ENCODE measurements at places on chromosomes 4 and X.

DNA sequence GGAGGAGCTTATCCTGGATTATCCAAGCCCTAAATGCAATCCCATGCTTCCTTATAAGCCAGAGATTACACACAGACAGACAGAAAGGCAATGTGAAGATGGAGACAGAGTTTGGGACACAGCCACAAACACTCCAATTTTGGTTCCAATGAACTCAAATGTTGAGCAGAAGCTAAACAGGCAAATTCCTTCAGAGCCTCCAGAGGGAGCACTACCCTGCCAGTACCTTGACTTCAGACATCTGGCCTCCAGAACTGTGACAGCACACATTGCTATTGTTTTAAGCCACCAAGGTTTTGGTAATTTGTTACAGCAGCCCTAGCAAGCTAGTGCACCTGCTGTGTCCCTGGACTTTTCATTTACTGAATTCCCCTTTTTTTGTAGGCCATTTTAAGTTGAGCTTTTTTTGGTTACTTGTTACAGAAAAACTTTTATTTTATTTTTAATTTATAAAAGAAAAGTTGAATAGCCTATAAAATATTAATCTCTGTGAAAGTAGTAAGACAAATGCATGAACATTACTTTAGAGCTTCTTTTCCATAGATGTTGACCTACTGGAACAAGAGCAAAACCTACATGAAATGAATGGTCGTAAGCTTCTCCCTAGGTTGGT is 33.4 kb upstream of the SRD5A3 start:
- peak; percentile 63 for DNase-seq

DNA sequence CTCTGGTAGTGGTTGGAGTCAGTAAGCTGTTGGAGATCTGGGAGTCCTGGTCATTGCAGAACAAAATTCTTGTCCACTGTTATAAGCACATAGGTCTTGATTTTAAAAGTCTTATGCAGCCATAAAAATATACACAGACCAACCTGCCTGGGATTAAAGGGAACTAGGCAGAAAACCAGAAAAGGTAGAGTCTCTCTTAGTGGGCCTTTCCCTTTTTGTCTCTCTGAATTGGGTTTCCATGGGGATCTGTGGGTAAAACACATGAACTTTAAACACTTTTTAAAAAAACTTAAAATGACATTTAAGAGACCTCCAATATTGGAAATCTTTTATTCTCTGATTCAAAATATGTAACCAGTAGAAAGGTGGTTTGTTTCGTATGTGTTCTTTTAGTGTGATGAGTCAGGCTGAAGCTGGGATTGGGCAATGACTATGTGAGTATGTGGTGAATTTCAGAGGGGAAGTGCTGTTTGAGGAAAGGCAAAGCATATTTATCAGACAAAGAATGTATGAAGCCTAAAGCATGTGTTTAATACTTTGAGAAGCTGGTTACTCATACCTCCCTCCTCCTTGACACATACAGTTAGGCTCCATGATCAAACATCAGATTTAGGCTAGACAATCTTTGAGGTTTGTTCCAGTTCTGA is 29.6 kb downstream of the SLC16A2 start:
- DNase-seq: no peak

- no peak for DNase-seq
Measured at GRCh38 chr4:38723726-38724474, 58.9 kb downstream of the TLR10 start.

DNA sequence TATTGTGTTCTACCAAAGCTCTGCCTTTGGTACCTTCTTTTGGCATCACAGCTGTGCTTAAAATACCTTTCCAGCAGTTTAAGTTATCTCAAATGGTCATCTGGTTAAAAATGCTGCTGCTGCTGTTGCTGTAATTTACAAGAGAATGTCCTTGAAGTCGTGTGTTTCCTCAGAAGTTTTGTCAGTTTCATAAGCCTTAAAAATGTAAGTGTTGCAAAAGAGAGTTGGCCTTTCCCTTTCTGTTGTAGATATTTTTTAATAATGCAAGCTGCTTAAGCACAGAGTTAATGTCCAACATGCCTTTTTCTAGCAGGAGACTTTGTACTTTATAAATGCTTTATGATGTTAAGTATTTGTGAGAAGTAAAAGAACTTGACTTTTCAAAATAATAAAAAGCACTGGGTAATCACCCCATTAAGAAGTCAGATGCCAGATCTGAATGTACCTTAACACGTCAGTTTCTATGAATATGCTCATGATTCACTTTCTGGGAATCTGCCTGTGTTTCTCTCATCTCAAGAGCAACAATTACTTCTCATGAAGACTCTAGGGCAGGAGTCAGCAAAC is 35.3 kb upstream of the TENM3 start:
- no peak for DNase-seq

DNA sequence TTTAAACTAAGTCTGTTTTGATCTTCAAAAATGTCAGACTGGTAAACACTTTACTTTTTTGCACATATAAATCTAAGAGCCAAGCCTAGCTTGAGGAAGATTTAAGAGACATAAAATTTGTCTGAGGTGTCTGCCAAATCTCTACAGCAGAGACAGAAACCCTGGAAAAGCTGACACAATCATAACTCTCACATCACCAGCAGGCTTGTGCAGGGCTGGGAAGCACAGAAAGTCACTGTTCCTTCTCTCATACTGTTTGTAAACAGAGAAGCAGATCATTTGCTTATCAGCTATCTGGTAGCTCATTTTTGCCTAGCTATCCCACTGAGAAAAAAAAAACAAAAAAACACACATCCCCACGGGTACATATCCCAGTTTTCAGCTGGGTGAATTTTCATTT is 7.0 kb downstream of the ENOX2 start:
- DNase-seq: no peak

DNA sequence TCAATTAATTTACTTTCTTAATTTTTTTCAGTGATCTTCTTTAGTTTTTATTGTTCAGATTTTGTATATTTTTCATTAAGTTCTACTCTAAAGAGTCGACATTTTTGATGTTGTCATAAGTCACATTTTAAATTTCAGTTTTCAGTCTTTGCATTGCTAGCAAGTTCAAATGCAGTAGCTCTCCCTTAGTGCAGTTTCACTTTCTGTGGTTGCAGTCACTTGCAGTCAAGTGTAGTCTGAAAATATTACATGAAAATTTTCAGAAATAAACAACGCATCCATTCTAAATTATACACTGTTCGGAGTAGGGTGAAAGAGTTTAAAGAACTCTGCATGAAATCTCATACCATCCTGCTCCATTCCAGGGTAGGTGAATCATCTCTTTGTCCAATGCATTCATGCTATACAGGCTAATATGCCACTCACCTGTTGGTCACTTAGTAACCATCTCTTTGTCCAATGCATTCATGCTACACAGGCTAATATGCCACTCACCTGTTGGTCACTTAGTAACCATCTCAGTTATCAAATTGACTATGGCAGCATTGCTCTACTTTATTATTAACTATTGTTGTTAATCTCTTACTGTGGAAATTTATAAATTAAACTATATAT is 356.9 kb downstream of the STPG2 start:
- DNase-seq: no peak

GRCh38 chrX:112053169-112053568 is 29.4 kb downstream of the TRPC5 start:
- DNase-seq: no peak

- no peak for DNase-seq
Measured at GRCh38 chr4:104128850-104129213, 365.9 kb downstream of the CXXC4 start.

- no peak for DNase-seq
Measured at GRCh38 chr4:85573270-85573669, 98.3 kb downstream of the ARHGAP24 start.

GRCh38 chr4:61933527-61933926 is 733.4 kb downstream of the ADGRL3 start:
- no peak for DNase-seq

DNA sequence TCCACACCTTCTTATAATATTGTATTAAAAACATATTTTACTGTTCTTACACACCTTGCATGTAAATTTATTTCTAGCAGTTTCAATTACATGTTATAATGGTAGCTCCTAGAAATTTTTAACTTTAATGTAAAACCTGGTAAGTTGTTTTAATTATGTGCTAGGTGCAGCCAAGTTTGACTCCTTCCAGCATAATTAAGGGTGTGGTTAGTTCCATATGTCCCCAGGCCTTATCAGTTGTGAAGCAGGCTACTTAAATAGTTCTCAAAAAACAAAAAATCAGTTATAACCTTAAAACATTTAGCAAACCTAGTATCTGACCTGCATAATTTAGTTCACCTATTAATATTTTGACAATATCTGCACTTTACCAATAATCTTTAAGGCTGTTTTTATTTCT is 26.9 kb upstream of the PASD1 start:
- DNase-seq: no peak

DNA sequence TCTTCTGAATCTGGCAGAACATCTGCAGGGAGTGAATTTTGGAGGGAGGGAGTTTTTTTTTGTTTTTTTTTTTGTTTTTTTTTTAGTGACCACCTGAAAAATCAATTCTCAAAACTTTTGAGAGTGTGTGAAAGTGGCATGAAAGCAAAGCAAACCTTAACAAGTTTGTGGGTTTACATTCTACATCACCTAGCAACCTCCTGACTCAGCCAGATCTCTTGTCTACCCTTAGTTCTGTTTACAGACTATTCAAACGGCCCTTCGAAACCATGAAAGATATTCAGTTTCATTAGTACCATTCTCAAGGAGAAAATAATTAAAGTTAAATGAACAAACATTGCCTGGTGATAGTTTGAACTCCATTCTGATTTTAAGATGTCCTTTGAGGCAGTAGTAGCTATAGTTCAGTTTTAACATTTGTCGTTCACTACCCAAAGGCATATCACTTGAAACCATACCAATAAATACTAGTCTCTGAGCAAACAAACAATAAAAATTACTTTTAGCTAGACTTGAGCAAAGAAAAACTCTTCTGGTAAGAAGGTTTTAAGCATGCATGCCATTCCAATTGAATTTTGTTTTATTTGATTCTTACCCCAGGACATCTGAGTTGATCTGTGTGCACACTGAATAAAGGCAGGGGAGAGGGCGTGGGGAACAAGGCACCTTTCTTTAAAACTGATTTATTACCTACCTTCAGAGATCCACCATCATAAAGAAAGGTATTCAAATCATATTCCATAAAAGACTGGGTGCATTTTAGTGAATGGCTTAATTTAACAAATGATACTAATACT is 137.7 kb downstream of the ARX start:
- no peak for DNase-seq

DNA sequence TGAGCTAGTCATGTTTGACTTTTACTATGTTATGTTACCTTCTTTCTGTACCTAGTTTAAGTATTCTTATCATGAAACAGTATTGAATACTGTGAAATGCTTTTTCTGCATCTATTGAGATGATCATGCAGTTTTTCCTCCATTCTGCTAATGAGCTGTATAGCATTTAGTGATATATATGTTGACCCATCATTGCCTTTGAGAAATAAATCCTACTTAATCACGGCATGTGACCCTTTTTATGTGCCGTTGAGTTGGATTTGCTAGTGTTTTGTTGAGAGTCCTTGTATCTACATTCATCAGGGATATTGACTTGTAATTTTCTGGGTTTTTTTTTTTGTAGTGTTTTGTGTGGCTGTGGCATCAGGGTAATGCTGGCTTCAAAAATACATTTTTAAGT is 537.7 kb upstream of the AADAT start:
- DNase-seq: no peak

DNA sequence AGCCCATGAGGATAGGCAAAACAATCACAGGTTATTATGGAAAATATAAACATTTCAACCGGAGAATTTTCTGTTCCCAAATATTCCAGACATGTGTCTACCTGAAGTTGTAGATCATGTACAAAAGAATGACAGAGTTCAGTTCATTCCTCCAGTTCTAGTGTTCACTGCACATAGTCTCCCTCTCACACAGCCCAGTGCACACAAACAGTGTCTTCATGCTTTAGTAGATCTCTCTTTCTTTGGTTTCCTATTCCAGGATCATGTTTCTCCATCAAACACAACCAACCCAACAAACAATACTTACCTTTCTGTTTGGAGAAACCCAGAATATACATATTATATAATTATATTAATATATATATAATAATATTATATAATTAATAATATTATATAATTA is 671.9 kb downstream of the TRIML1 start:
- DNase-seq: no peak

GRCh38 chr4:183286590-183287308 is 33.3 kb downstream of the CLDN22 start:
- no peak for DNase-seq

- no peak for DNase-seq
Measured at GRCh38 chr4:105979506-105979905, 84.2 kb downstream of the NPNT start.

GRCh38 chr4:121448231-121448630 is 67.4 kb upstream of the QRFPR start:
- no peak for DNase-seq

DNA sequence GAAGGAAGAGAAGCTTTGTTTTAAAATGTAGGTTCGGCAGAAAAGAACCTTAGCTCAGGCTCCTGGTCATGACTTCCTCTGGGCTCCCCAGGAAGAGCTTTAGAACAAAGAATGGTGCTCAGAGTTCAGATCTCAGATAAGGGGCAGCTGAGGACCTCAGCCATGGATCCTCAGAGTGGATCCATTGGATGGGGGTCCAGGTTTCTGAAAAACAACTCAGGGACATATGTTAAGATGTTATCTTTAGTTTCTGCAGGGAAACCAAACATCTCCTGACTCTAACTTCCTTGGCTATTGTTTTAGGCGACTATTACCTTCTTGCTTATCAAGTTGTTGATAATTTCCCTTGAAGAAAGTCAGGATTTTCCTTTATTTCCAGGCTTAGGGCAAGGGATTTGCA is 5.4 kb downstream of the EVC start:
- peak; percentile 52 for DNase-seq

- no peak for DNase-seq
Measured at GRCh38 chrX:129640737-129641136, 14.0 kb downstream of the APLN start.

DNA sequence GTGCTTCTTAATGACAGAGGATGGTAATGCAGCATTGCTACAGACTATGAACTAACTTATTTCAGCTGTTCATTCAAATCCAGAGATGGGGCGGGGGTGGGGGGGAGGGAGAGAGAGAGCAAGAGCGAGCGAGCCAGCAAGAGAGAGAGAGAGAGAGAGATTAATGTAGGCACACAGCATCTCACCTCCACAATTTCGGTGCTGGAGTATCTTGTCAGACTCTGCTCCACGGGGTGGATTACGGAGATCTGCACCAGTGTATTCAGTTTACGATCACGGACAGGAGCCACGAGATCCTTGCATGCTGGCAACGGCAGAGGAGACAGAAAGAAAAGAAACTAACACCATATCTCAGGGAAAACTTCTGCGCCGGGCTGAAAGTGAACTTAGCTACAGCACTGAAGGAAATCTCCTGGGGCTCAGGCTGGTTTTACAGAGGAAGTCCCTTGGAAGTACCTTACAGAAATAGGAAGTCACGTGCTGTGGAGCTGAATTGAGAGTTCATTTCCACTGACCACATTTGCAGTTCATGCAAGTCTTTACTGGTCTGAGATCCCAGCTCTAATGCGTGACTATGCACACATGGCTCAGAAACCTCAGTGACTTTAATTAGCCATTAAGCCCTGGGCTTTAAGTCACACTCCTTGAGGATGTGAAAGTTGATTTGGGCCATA is 440.9 kb downstream of the INPP4B start:
- DNase-seq: peak; percentile 75

GRCh38 chrX:120560405-120560841 is 339 bp downstream of the CUL4B start:
- DNase-seq: peak; percentile 64
